Thoracic aorta (tissue), 2 donors: ENCODE measurements at places on chromosomes 2 and 18.

- no peaks in the 10 kb centered on the region for H3K27me3 ChIP-seq
- H3K27ac ChIP-seq = no peak overlapping the region
- H3K36me3 ChIP-seq = no peaks in the 10 kb centered on the region
- no peak for DNase-seq
These were observed 34.5 kb downstream of the RMP24 start for GRCh38 chr18:36006997-36007396.

- H3K4me3 ChIP-seq = no peak overlapping the region
- peaks cover 9% of the 10 kb centered on the region for H3K4me1 ChIP-seq
- no peak overlapping the region for H3K27ac ChIP-seq
These were observed 5.9 kb upstream of the NARS1 start for GRCh38 chr18:57627488-57627887.

DNA sequence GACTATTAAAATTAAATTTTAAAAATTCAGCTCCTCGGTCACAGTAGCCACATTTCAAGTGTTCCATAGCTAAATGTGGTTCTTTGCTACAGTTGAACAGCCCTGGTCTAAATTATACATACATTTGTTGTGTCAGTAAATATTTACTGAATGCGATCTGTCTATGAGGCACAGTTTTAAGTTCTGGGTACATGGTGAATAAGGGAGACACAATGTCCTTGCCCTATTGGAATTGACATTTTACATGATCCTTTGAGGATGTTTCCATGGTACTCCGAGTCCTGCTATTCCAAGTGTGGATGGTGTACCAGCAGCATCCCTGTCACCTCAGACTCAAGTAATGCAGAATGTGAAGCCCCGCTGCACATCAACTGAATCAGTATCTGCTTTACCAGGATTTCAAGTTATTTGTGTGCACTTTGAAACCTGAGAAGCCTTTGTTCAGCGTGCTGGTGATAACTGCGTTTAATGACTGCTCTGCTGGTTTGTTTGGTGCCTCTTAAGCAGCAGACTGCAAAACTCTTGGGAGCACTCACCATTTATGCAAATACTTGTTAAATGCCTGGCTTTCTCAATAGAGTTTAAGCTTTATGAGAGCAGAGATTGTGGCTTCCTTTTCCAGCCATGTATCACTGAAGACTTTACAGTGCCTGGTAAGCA, 1.5 kb downstream of the GALNT1 start:
- DNase-seq = no peak
- no peaks in the 10 kb centered on the region for H3K36me3 ChIP-seq
- H3K27me3 ChIP-seq = no peaks in the 10 kb centered on the region
- H3K27ac ChIP-seq = no peak overlapping the region
- H3K4me1 ChIP-seq = peaks cover 14% of the 10 kb centered on the region
- H3K4me3 ChIP-seq = peak overlapping the region; percentile 79

DNA sequence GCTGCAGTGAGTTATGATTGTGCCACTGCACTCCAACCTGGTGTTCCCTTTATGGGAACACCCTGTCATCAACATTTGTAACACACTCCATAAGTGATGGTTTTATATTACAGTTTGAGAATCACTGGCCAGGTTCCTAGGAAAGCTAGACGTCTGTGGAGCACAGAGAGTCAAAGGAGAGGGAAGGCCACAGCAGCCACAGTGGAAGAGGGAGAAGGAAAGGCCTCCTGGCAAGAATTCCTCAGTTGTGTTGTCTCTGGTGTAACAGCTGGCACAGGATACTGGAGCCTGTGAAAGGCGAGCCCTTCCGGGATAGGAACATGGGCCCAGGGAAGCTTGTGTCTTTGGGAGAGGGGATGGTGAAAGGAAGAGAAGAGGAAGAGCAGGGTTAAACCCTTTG, 360.5 kb upstream of the PIK3C3 start:
- no peak for DNase-seq
- no peaks in the 10 kb centered on the region for H3K36me3 ChIP-seq
- no peaks in the 10 kb centered on the region for H3K4me1 ChIP-seq
- no peak overlapping the region for H3K27ac ChIP-seq

- DNase-seq = no peak
- H3K36me3 ChIP-seq = no peaks in the 10 kb centered on the region
- no peak overlapping the region for H3K27ac ChIP-seq
- no peaks in the 10 kb centered on the region for H3K27me3 ChIP-seq
- H3K4me3 ChIP-seq = no peak overlapping the region
These were observed 74.0 kb downstream of the NAB1 start for GRCh38 chr2:190722835-190723234.

- H3K4me1 ChIP-seq = no peaks in the 10 kb centered on the region
- no peaks in the 10 kb centered on the region for H3K36me3 ChIP-seq
- H3K4me3 ChIP-seq = no peak overlapping the region
- no peaks in the 10 kb centered on the region for H3K27me3 ChIP-seq
- no peak for DNase-seq
- H3K27ac ChIP-seq = no peak overlapping the region
These were observed 159.5 kb upstream of the GYPC start for GRCh38 chr2:126496493-126496892.

DNA sequence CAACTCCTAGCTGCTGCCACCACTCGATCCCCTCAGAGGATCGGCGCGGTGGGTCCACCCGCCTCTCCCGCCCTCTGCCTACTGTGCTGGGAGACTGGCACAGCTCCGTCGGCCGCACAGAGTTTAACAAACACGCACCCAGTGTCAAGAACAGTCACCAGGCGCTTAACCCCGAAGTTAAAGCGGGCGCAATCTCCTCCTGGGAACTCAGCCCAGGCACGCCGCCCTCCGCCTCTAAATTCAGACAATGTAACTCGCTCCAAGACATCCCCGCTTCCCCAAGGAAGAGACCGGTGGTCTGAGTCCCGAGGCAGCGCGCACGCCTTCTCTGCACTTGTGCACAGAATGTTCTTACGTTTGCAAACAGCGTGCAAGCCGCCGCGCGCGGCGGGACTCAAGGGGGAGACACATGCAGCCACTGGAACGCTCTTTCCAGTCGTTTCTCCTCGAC, 533 bp downstream of the CXCR4 start:
- H3K27ac ChIP-seq = no peak overlapping the region
- H3K27me3 ChIP-seq = no peaks in the 10 kb centered on the region
- DNase-seq = no peak
- peak overlapping the region; percentile 74 for H3K4me3 ChIP-seq
- peaks cover 23% of the 10 kb centered on the region for H3K4me1 ChIP-seq

GRCh38 chr2:68908392-68908970, 37.3 kb upstream of the BMP10 start:
- H3K27ac ChIP-seq = peak overlapping the region; percentile 59
- no peak overlapping the region for H3K4me3 ChIP-seq
- H3K27me3 ChIP-seq = no peaks in the 10 kb centered on the region
- DNase-seq = peak; percentile 43
- no peaks in the 10 kb centered on the region for H3K36me3 ChIP-seq

- H3K27me3 ChIP-seq = no peaks in the 10 kb centered on the region
- no peaks in the 10 kb centered on the region for H3K36me3 ChIP-seq
- no peak overlapping the region for H3K27ac ChIP-seq
- no peaks in the 10 kb centered on the region for H3K4me1 ChIP-seq
- H3K4me3 ChIP-seq = no peak overlapping the region
These were observed 388.6 kb upstream of the NRXN1 start for GRCh38 chr2:51420511-51420910.

GRCh38 chr2:222257645-222258044, 41.2 kb downstream of the PAX3 start:
- H3K4me3 ChIP-seq = no peak overlapping the region
- DNase-seq = no peak
- no peak overlapping the region for H3K27ac ChIP-seq
- no peaks in the 10 kb centered on the region for H3K36me3 ChIP-seq

DNA sequence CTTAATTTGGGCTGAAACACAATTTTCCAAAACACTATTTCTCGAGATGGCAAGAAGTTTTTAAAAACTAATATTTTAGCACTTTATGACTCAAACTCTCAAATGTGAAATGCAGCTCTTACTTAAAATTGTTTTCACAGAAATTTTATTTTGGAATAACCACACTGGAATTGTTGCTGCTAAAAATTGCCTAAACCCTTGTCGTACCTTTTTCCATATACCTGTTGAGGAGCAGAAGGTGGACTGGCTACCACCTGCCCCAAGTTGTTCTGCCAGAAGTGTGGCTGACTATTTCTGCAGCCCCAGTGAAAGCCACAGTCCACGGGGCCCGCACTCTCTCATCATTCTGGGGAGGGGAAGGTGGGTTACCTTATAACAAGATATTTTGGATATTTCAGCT, 23.4 kb downstream of the TNFRSF11A start:
- no peaks in the 10 kb centered on the region for H3K4me1 ChIP-seq
- no peak overlapping the region for H3K27ac ChIP-seq
- H3K36me3 ChIP-seq = no peaks in the 10 kb centered on the region

- peaks cover 4% of the 10 kb centered on the region for H3K4me1 ChIP-seq
- no peaks in the 10 kb centered on the region for H3K27me3 ChIP-seq
- no peaks in the 10 kb centered on the region for H3K36me3 ChIP-seq
- DNase-seq = no peak
- H3K4me3 ChIP-seq = no peak overlapping the region
These were observed 343.8 kb downstream of the PID1 start for GRCh38 chr2:228927028-228928010.

DNA sequence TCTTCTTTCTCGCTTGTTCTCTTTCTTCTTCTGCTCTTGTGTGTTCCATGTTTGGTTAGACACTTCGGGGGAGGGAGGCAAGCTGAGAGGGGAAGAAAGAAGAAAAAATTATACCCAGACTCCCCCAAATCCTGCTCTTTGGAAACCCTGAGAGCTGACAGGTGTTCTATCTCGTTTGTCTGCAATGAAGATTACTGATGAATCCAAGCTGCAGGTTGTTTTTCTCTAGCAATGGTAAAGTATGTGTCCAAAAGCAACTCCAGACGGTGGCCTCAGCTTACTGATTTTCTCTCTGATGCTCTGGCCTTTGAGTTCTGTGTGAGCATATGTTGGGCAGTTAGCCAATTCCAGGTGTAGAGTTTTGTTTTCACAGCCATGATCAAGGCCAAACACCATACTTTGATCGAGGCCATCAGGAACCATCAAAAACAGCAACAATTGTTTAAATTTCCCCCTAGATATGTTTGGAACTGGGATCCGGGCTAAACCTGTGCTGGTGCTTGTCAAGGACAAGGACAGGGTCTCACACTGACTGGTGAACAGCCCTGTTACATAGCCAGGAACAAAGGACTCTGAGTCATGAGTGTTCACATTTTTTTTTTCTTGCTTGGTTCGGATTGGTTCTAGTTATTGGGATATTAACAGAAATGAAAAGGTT, 142.0 kb downstream of the PRKCE start:
- H3K27me3 ChIP-seq = no peaks in the 10 kb centered on the region
- H3K4me3 ChIP-seq = no peak overlapping the region
- H3K27ac ChIP-seq = no peak overlapping the region
- H3K36me3 ChIP-seq = no peaks in the 10 kb centered on the region
- DNase-seq = no peak

DNA sequence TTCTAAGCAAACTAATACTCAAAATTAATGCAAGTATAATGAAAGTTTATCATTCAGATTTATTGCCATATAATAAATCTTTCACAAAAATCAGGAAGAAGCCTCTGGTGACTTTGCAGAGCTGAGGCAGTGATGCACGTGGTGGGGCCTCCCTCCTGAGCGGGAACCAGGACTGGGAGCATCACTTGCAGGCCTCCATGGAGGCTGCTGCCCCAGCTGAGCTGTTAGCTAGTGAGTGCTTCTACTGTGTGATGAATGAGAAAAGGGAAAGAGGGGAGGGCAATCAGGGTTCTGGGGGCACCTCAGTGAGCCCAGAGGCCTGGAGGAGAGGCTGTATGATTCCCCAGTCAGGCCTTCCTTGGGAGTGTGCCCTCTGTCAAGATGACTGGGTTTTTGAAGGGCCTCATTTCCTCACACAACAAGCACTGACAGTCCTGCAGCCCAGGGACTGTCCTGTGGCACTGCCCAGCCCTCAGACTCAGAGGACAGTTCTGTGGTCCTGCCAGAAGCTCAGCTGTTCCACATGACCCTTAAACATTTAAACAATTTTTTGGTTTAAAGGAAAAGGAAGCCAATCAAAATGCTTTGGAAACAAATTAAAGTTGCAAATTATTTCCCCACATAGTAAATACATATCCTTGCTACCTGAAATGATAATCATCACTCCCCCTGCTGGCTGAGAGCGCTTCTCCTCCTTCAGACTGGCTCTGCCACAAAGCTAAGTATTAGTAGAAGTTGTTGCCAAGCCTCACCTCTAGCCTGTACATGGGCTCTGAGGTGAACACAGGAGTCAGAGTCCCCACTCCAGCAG, 90.9 kb upstream of the SMAD7 start:
- H3K4me3 ChIP-seq = no peak overlapping the region
- H3K36me3 ChIP-seq = no peaks in the 10 kb centered on the region
- peak overlapping the region; percentile 13 for H3K27ac ChIP-seq
- DNase-seq = no peak
- no peaks in the 10 kb centered on the region for H3K27me3 ChIP-seq

- no peak for DNase-seq
- H3K4me3 ChIP-seq = no peak overlapping the region
- H3K36me3 ChIP-seq = no peaks in the 10 kb centered on the region
- no peak overlapping the region for H3K27ac ChIP-seq
- H3K27me3 ChIP-seq = no peaks in the 10 kb centered on the region
These were observed 129.4 kb downstream of the RAD51AP2 start for GRCh38 chr2:17388798-17389197.

DNA sequence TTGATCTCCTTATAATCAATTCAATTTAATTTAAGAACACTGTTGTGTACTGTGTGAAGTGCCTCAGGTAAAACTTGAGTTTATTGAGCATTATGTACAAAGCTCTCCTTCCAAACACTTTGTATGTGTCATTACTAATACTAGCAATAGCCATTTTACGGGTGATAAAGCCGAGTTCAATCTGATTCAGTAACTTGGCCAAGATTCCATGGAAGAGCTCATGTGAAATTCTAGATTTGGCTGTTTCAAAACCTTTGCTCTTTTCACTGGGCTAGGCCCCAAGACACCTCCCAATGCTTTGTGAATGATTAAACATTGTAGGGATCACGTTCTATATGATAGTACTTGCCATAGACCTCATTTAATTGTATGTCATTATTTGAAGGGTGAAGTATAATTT, 8.9 kb upstream of the NFE2L2 start:
- no peak overlapping the region for H3K4me3 ChIP-seq
- no peak for DNase-seq
- H3K27me3 ChIP-seq = no peaks in the 10 kb centered on the region
- H3K27ac ChIP-seq = peak overlapping the region; percentile 38
- no peaks in the 10 kb centered on the region for H3K36me3 ChIP-seq

- peaks cover 34% of the 10 kb centered on the region for H3K4me1 ChIP-seq
- H3K36me3 ChIP-seq = no peaks in the 10 kb centered on the region
- DNase-seq = no peak
- no peak overlapping the region for H3K4me3 ChIP-seq
- no peak overlapping the region for H3K27ac ChIP-seq
These were observed 241.3 kb downstream of the LOXHD1 start for GRCh38 chr18:46415532-46416252.

GRCh38 chr2:60872510-60872928, 8.9 kb upstream of the REL start:
- no peaks in the 10 kb centered on the region for H3K27me3 ChIP-seq
- H3K4me1 ChIP-seq = no peaks in the 10 kb centered on the region
- no peaks in the 10 kb centered on the region for H3K36me3 ChIP-seq
- no peak for DNase-seq
- H3K4me3 ChIP-seq = no peak overlapping the region

GRCh38 chr2:4502230-4502843, 799.0 kb downstream of the DCDC2C start:
- no peaks in the 10 kb centered on the region for H3K27me3 ChIP-seq
- DNase-seq = no peak
- H3K4me3 ChIP-seq = no peak overlapping the region

GRCh38 chr2:73022024-73022568, 49.4 kb downstream of the SFXN5 start:
- peak overlapping the region; percentile 26 for H3K27ac ChIP-seq
- DNase-seq = no peak
- H3K27me3 ChIP-seq = no peaks in the 10 kb centered on the region
- H3K4me3 ChIP-seq = no peak overlapping the region

GRCh38 chr2:180539541-180539940, 440.9 kb upstream of the UBE2E3 start:
- DNase-seq = no peak
- no peaks in the 10 kb centered on the region for H3K4me1 ChIP-seq
- no peaks in the 10 kb centered on the region for H3K36me3 ChIP-seq
- no peak overlapping the region for H3K27ac ChIP-seq
- H3K27me3 ChIP-seq = no peaks in the 10 kb centered on the region
